ENCODE measurements at places on chromosomes 1 and 21. TPM values are rescaled to one million over a fixed set of nuclear protein-coding genes. Genes with fewer than 3 reads are reported as not detected.
A peak's percentile ranks its signal among the peaks of the same experiment; 100 is the strongest.

- H3K4me1 ChIP-seq: peaks cover 30% of the 10 kb centered on the region
- peak overlapping the region; percentile 99 for H3K27ac ChIP-seq
- peaks cover 32% of the 10 kb centered on the region for H3K36me3 ChIP-seq
- peak overlapping the region; percentile 84 for H3K4me3 ChIP-seq
- peak; percentile 13 for DNase-seq
Observed at GRCh38 chr21:33541105-33541711, 709 bp downstream of the GART start.

DNA sequence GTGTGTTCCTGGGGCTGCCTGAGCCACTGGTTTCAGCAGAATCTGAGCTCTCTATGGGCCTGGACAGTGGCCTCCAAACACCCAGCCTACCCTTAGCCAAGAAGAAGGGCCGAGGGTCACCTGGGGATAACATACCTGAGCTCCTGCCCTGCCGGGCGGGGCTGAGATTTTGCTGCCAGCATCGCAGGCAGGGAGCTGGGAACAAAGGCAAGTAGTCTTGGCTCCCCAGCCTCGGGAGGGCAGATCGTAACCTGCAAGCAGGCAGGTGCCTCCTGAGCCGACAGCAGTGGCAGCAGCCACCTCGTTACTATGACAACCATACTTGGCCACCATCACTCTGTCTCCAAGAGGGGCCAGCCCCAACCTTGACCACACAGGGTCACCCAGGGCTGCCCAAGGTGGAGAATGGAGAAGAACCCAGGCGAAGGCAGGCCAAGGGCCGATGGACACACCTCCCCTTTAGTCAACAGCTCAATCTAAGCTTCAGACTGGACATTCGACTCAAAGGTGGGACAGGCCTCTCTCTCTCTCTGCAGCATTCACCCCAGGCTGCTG lies 54.6 kb downstream of the TOMM20 start:
- no peak for DNase-seq
- H3K4me1 ChIP-seq: peaks cover 68% of the 10 kb centered on the region
- H3K36me3 ChIP-seq: no peaks in the 10 kb centered on the region
- peak overlapping the region; percentile 96 for H3K27ac ChIP-seq
- peak overlapping the region; percentile 4 for H3K4me3 ChIP-seq
- no peaks in the 10 kb centered on the region for H3K27me3 ChIP-seq

DNA sequence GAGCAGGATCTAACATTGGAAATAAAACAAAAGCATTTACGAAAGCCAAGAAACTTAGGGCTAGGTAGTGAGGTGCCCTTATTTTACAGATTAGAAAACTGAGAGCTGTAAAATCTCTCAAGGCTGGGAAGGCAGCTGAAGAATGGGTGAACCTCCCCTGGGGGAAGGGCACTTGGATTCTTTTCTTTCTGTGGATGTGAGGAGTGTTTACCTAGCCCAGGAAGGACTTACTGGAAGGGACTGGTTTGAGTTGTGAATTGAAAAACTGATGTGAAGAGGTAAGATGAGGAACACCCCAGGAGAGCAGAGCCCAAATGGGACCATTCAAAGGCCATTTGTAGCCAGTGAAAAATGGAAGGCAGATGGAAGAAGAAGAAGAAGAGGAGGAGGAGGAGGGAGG lies 74.7 kb upstream of the NGF start:
- no peaks in the 10 kb centered on the region for H3K4me1 ChIP-seq
- no peak overlapping the region for H3K27ac ChIP-seq
- DNase-seq: no peak
- H3K27me3 ChIP-seq: no peaks in the 10 kb centered on the region
- H3K4me3 ChIP-seq: no peak overlapping the region

GRCh38 chr1:77300566-77300965 lies 18.7 kb downstream of the AK5 start:
- H3K27me3 ChIP-seq: no peaks in the 10 kb centered on the region
- H3K4me3 ChIP-seq: no peak overlapping the region
- H3K27ac ChIP-seq: no peak overlapping the region
- DNase-seq: no peak

GRCh38 chr1:163248064-163248463 lies 45.3 kb upstream of the RGS5 start:
- no peak overlapping the region for H3K4me3 ChIP-seq
- no peak overlapping the region for H3K27ac ChIP-seq
- DNase-seq: no peak

SPRR2F gene
- total RNA-seq: not detected

- H3K4me3 ChIP-seq: no peak overlapping the region
- DNase-seq: no peak
- peaks cover 17% of the 10 kb centered on the region for H3K4me1 ChIP-seq
Observed at GRCh38 chr1:17671741-17672140, 83.4 kb upstream of the ACTL8 start.

CLEC20A gene
- not detected for total RNA-seq

DNA sequence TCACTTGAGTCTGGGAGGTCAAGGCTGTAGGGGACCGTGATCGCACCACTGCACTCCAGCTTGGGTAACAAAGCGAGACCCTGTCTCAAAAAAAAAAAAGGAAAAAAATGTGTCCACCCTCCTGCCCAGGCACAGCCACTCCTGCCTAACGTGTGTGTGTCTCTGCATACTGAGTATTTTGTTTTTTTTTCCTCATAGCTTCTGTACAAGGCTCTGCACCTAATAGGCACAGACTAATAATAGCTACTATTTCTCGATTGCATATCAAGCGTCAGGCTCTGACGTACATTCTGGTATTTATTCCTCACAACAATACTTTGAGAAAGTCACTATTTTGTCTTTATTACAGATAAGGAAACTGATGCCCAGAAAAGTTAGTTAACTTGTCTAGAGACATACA lies 5.0 kb downstream of the PTGFRN start:
- no peak for DNase-seq
- H3K27ac ChIP-seq: no peak overlapping the region
- no peaks in the 10 kb centered on the region for H3K36me3 ChIP-seq
- H3K27me3 ChIP-seq: peaks cover 2% of the 10 kb centered on the region
- no peak overlapping the region for H3K4me3 ChIP-seq

FCRL3 gene
- not detected for total RNA-seq

DNA sequence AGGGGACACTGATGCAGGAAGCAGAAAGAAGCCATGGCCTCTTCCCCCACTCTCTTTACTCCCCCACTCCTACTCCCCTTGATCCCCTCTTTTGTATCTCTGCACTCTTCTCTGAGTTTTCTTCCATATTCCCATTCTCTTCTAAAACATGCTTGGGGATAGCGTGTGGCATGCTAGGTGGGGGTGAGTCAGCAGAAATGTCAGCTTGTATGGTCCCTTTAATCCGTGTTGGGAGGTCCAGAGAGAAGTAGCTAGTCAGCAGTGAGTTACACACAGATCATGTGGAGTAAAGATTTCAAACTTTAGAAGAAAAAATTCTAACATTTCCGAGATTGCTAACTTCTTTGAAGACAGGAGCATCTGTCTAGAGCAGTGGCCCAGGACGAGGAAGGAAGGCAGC lies 4.0 kb upstream of the KCNK1 start:
- no peaks in the 10 kb centered on the region for H3K4me1 ChIP-seq
- no peak overlapping the region for H3K27ac ChIP-seq

DNA sequence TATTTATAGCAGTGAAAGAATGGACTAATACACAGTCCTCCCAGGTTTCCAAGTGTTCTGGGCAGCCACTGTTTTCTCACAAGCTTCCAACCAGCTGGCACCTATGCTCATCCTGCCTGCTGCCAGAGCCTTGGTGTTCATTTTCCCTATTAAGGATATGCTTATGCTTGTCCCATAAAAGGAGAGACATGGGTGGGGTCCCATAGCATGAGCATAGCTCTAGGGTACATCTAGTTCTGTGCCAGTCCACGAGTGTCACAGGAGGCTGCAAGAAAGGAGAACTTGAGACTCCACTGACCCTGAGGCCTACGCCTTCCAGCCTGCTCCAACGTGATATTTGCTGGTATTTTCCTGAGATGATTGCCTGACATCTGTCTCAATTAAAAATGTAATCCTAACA lies 192.4 kb upstream of the PTGFR start:
- DNase-seq: no peak
- H3K27ac ChIP-seq: no peak overlapping the region
- no peaks in the 10 kb centered on the region for H3K27me3 ChIP-seq
- H3K36me3 ChIP-seq: no peaks in the 10 kb centered on the region
- H3K4me1 ChIP-seq: no peaks in the 10 kb centered on the region

DNA sequence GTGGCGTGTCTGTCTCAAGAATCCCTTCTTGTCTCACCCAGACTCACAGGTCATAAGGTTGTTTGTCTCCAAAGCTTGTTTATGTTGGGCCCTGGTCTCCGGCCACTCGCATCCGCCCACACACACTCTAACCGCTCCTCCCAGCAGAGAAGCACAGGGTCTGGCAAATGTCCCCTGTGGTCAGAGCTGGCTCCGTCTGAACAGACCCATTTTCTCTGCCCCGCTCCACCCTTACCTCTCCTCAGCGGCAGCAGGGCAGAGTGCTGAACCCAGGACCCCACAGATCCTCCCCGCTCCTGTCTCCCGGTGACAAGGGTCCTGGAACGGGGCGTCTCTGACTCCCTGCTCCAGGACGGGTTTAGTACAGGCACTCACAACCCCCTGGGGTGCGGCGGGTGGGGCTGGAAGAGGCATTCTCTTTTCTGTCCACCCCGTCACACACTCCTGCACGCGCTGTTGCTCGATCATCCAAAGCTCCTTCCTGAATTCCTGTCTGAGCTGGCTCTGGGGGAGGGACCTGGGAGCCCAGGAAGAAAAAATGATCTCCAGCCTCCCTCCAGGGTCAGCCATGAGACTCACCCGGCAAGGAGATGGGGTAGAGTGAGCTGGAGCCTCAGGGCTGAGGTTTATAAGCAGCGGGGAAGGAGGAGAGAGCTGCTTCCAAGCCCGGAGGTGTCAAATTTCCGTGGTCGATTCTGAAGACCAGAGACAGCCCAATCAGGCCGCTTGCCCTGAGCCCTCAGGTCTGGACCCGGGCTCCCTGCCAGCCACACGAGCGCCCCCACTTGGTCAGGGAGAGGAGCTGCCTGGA lies at the start of gene S100A13:
Gene S100A13, minus strand, starts transcription at position 602 of the 811 bp plus-strand sequence. CDS start 1,033 bp downstream, outside the sequence.
- H3K36me3 ChIP-seq: peaks cover 50% of the 10 kb centered on the region
- peak within 1 kb of the TSS; percentile 100 for H3K27ac ChIP-seq
- peaks cover 52% of the 10 kb centered on the region for H3K4me1 ChIP-seq
- H3K4me3 ChIP-seq: peak within 1 kb of the TSS; percentile 66

DNA sequence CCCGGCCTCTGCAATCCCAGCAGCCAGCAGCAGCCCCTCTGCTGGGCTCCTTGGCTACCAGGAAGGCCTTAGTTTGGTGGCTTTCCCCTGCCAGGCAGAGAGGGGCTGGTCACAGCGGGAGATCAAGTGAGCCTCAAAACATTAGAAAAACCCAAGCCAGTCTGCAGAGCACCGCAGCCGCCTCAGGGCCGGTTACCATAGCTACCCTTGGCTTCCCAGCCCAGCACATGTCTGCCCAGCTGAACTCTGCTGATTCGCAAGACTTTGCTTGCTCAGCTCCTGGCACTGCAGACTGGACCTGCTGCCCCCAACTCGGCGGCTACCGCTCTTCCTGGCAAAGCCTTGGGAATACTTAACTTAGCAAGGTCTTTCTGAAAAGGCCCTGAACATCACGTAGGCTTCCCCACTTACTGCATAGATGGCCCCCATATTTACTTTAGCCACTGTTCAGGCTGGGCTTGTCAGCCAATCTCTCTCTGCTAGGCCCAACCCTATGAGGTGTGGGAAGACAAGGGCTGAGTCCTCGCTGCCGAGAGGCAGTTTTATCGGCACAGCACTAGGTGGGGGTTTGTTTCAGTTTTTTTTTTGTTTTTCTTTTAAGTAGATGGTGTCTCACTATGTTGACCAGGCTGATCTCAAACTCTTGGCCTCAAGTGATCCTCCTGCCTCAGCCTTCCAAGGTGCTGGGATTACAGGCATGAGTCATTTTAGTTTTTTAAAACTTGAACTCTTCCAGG lies 28.6 kb upstream of the PLEKHG5 start:
- H3K4me1 ChIP-seq: peaks cover 9% of the 10 kb centered on the region
- H3K4me3 ChIP-seq: no peak overlapping the region
- H3K27me3 ChIP-seq: no peaks in the 10 kb centered on the region
- DNase-seq: no peak

- H3K4me3 ChIP-seq: no peak overlapping the region
- peaks cover 4% of the 10 kb centered on the region for H3K4me1 ChIP-seq
- H3K27me3 ChIP-seq: no peaks in the 10 kb centered on the region
- H3K36me3 ChIP-seq: no peaks in the 10 kb centered on the region
Observed at GRCh38 chr1:177301425-177302124, 130.8 kb downstream of the BRINP2 start.

DNA sequence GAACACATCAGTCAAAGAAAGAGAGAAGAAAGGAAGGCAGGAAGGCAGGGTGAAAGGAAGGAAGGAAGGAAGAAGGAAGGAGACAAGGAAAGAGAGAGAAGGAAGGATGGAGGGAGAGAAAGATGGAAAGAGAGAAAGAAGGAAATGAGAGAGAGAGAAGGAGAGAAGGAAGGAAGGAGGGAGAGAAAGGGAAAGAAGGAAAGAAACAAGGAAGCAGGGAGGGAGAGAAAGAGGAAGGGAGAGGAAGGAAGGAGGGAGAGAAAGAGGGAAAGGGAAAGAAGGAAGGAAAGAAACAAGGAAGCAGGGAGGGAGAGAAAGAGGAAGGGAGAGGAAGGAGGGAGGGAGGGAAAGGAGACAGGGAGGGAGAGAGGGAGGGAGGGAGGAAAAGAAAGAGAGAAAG lies 35.4 kb upstream of the SAMD11 start:
- no peaks in the 10 kb centered on the region for H3K4me1 ChIP-seq
- peaks cover 30% of the 10 kb centered on the region for H3K27me3 ChIP-seq
- no peaks in the 10 kb centered on the region for H3K36me3 ChIP-seq
- no peak overlapping the region for H3K27ac ChIP-seq
- DNase-seq: no peak

SELENOF gene
- total RNA-seq: 56.4 TPM

GRCh38 chr1:93180723-93181613 lies at the start of gene CCDC18:
CCDC18 (plus strand) TSS chr1:93180724; CDS start chr1:93183362, 2,638 bp downstream.
- DNase-seq: no peak
- no peaks in the 10 kb centered on the region for H3K27me3 ChIP-seq
- peak within 1 kb of the TSS; percentile 99 for H3K27ac ChIP-seq
- H3K36me3 ChIP-seq: no peaks in the 10 kb centered on the region
- H3K4me1 ChIP-seq: peaks cover 24% of the 10 kb centered on the region
- H3K4me3 ChIP-seq: peak within 1 kb of the TSS; percentile 85

NUCKS1 gene
- total RNA-seq: 140 TPM

OR14A16 gene
- total RNA-seq: not detected

OPTC gene
- not detected for total RNA-seq

DIO1 gene
- not detected for total RNA-seq

DNA sequence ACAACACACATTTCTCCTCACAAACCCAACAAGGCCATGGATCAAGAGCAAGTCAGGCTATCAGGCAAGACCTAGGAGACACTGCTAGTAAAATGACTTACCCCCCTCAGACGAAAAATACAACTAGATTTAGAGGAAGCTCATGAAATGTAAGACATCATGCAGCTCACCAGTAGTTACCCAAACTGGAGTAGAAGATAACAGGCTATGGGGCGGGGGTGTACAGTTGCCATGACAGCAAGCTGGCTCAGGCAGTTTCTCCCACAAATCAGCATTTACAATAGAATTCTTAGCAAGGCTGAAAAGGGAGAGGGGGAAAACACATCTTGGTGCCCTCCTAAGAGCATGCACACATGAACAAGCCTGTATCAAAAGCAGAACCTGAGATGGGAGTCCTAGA lies 13.9 kb downstream of the TPM3 start:
- H3K4me1 ChIP-seq: peaks cover 66% of the 10 kb centered on the region
- H3K27ac ChIP-seq: no peak overlapping the region
- H3K36me3 ChIP-seq: peaks cover 23% of the 10 kb centered on the region
- H3K27me3 ChIP-seq: no peaks in the 10 kb centered on the region
- no peak for DNase-seq
- no peak overlapping the region for H3K4me3 ChIP-seq
